ENCODE measurements at places on chromosomes 3 and 15.
A peak's percentile ranks its signal among the peaks of the same experiment; 100 is the strongest.

DNA sequence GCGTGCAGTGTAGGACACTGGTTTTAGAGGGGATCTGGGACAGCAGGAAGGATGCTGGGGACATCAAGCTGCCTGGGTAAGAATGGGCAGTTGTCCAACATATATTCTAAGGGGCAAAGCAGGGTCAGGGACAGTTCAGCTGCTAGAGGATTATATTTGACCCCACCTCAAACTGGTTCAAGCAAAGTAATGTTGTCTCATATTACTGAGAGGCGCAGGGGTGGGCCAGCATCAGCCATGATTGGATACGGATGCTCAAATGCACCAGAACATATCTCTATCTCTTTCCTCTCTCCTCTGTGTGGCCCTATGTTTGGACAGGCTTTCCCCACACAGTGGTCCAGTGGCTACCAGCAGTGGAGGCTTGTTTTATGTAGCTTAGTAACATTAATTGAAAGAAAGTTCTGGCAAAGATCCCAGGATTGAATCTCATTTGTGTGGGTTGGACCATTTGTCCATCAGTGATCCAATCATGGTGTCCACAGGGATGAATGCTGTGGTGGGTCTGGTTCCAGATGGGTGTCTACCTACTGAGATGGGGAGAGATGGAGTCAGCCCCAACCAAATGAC, 49.8 kb upstream of the RGMA start:
- DNase-seq: no peak

- no peak for DNase-seq
Observed at GRCh38 chr3:157075693-157076420, 84.1 kb downstream of the CCNL1 start.

DNA sequence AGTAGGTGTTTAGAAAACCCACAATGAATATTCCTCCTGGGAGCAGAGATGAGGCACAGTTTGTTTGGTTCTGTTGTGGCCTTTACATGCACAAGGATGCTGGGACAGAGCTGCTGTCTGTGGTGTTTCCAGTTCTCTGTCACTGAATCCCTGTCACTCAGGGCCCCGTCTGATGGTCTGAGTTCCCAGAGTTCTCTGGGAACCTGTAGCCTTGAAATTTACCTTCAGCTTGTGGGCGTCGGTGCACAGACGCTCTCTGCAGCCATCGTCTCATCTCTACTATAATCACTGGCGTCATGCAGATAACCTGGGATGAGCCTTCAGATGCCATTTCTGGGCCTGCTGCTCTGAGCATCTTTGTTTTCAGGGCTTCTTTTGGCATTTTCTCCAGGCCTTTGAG, 81.9 kb downstream of the LRRK1 start:
- no peak for DNase-seq

- DNase-seq: no peak
Observed at GRCh38 chr3:105534491-105534890, 167.8 kb downstream of the ALCAM start.

GRCh38 chr3:69273896-69274295, 112.0 kb downstream of the FRMD4B start:
- DNase-seq: no peak

- DNase-seq: no peak
Observed at GRCh38 chr3:97256060-97256459, 441.7 kb downstream of the EPHA6 start.

GRCh38 chr3:187850258-187850921, 105.1 kb upstream of the BCL6 start:
- no peak for DNase-seq

GRCh38 chr15:67087507-67088172, 22.2 kb downstream of the SMAD3 start:
- no peak for DNase-seq

DNA sequence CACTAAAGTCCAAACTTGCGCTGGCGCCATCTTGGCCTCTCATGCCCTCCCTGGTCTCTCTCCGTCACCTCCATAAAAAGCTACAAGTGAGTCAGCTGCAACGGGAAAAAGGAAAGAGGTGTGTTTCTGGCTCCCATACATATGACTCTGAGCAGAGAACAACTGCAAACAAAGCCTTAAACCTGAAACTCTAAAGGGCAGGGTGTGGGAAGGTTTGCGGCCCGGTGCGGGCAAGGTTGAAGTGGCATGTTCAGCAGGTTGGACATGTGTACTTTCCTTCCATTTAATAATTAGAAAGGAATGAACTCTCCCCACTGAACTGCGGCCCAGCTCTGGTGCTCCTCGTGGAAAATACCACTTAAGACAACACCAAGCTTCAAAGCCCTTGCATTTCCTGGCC, 59.0 kb upstream of the PPARG start:
- peak; percentile 12 for DNase-seq
